ENCODE measurements at places on chromosomes 5 and 9.

DNA sequence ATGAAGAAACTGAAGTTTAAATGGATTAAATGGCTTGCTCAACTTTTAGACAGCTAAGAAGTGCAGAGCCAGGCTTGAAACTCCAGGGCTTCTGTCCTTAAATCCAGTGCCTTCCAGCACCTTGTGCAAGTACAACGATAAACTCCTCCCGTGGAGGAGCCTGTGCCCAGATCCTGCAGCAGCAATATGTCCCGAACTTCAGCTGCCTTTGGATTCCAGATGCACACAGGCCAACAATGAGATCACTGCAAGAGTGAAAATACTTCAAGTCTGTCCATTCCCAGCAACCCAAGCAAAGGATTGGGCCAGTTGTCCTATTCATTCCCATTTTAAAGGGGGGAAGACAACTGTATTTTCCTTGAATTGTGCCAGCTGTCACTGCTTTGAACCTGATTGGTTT lies 199.6 kb downstream of the CRB2 start:
- DNase-seq: no peak

DNA sequence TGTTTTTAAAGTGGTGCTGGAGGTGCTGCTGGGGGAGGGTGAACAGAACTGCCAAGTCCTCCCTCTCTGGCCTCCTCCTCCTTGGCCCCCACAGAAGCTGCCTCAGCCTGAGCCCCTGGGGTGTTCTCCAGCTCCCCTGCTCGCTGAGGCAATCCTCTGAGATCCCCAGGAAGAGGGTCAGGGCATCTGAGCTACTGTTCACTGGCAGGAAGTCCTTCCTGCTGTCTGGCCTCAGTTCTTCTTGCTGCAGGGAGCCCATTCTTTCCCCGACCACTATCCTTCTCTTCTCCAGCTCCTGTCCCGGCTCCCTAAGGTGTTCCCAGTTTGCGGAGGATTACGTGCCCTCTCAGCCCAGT lies 9.7 kb downstream of the CNTFR start:
- DNase-seq: no peak

- no peak for DNase-seq
Observed at GRCh38 chr9:110066929-110067716, 140.8 kb downstream of the C9orf152 start.

DNA sequence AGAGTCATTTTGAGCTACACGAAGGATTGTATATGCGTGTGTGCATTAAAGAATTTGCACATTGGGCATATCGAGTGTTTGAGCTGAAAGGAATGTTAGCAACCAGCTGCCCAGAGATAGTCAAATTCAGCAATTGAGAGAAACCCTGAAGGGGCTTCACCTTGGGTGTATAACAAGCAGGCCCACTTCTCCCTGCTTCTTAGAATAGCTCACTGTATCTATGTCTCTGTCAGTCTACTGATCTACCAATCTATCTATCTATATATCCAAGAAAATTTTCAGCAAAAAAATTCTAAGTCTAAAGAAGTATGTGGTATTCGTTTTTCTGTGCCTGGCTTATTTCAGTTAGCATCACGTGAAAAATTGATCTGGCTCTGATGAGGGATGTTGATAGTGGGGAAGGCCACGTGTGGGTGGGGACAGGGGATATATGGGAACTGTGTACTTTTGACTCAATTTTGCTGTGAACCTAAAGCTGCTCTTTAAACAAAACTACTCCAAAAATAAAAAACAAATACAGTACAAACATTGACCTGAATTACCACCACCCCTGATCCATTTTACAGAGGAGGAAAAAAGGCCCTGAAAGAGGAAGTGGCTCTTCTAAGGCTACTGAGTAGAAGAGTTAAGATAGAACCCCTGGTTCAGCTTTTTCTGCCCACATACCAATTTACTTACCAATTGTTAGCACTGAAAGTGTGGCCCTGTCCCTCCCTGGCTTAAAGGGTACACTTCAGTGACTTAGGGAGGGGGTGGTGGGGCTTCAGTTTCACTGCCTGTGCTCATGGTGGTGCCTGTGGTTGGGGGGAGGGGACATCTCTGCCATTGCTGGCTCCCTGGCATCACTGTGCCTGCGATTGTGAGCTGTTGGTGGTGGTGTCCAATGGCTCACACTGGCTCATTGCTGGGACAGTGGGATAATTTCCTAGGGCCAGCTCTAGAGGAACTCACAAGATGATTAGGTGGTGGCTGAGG lies 141.8 kb downstream of the DOCK2 start:
- no peak for DNase-seq

- DNase-seq: no peak
Observed at GRCh38 chr5:91160714-91161285, 222.3 kb downstream of the ARRDC3 start.

DNA sequence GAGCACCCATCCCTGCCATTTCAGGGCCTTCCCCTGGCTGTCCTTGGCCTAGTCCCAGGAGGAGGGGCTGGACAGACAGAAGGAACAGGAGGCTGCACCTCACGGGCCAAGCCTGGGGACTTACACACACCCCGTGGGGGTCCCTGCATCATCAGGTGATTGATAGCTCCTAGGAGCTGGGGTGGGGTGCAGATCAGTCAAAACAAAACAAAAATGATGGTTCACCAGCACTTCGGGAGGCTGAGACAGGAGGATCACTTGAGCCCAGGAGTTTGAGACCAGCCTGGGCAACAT lies 169.3 kb downstream of the GAPVD1 start:
- no peak for DNase-seq

DNA sequence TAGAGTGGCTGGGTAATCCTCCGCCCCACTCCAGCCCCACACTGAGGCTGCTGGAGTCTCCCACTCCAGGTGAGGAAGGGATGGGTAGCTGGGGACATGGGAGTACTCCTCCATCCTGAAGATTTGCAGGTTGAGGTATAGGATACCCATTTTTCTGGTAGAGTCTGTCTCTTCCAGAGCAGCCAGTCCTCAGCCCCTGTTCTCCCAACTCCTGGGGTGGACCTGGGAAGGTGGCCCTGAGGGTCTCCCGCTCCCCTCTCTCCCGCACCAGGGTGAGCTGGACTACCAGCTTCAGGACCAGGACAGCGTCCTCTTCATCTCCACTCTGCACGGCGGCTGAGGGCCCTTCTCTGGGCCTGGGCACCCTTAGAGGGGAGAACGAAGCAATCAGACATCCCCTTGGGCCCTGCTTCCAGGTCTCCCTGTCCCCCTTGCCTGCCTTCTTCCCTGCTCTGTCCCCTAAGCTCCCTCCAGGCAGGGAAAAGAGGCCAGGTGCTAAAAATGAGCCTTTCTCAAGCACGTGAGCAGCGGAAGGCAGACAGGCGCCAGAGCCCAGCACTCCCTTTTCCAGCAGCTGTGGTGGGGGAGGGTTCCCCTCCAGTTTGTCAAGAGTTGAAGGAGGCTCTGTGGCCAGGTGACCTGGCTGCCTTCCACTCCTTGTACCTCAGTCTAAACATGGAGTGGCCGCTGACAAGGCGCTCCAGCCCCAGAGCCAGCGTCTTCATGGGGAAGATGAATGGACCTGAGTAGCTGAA lies 18.4 kb downstream of the URM1 start:
- no peak for DNase-seq

- DNase-seq: no peak
Observed at GRCh38 chr5:61177070-61177469, 14.8 kb upstream of the SMIM15 start.

- DNase-seq: peak; percentile 24
Observed at GRCh38 chr5:113678924-113679575, 165.6 kb downstream of the YTHDC2 start.

GRCh38 chr9:120891884-120892747 lies 15.1 kb upstream of the PHF19 start:
- no peak for DNase-seq

DNA sequence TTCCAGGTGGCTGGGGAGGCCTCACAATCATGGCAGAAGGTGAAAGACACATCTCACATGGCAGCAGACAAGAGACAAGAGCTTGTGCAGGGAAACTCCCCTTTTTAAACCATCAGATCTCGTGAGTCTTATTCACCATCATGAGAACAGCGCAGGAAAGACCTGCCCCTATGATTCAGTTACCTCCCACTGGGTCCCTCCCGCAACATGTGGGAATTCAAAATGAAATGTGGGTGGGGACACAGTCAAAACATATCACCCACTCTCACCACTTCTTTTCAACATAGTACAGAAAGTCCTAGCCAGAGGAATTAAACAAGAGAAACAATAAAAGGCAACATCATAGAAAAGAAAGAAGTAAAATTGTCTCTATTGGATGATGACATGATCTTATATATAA lies 223.4 kb upstream of the SLC24A2 start:
- no peak for DNase-seq

DNA sequence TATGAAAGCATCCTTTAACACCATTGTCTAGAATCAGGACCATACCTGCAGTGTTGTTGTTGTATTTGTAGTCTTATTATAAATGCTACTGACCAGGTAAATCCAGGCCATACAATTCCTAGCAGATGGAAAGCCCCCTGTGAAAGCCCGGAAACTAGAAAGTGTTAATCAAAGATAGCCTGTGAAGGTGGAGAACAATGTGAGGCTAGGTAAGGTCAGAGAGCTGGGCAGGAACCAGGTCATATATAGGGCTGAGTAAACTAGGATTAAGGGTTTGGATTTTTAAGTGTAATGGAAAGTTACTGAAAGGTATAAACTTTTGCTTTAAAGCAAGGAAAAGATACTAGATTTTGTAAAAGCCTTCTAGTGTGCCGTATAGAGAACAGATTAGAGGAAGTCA lies 6.7 kb downstream of the LRRC70 start:
- DNase-seq: no peak

GRCh38 chr9:76032038-76032796 lies 141.7 kb downstream of the PCSK5 start:
- no peak for DNase-seq

DNA sequence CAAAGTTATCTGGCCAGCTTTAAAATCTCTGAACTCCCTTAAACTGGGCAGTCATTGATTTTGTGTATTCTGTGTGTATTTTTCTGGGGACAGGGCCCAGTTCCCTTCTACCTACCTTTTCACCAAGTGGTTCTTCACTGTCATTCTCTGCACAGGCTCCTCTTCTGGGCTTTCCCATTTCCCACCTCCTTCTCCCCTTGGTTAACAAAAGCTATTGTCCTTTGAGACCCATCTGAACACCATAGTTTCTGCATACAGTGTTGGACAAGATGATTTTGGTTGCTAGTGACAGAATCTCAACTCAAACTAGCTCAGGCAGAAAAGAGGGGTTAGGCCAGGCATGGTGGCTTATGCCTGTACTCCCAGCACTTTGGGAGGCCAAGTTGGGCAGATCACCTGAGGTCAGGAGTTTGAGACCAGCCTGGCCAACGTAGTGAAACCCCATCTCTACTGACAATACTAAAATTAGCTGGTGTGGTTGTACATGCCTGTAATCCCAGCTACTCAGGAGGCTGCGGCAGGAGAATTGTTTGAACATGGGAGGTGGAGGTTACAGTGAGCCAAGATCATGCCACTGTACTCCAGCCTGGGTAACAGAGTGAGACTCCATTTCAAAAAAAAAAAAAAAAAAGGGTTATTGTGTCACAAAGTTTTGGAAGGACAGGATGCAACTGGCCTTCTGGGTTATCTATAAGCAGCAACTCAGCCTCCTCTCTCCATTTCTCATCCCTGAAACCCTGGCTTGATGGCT lies 31.0 kb upstream of the ANKRD34B start:
- DNase-seq: no peak

GRCh38 chr5:132257131-132258101 lies at the start of gene PDLIM4:
Gene PDLIM4, plus strand, starts transcription at chr5:132257696. Its CDS starts 39 bp downstream, at chr5:132257735.
- no peak for DNase-seq

- peak; percentile 12 for DNase-seq
Observed at GRCh38 chr5:127447827-127448226, 69.6 kb upstream of the PRRC1 start.

DNA sequence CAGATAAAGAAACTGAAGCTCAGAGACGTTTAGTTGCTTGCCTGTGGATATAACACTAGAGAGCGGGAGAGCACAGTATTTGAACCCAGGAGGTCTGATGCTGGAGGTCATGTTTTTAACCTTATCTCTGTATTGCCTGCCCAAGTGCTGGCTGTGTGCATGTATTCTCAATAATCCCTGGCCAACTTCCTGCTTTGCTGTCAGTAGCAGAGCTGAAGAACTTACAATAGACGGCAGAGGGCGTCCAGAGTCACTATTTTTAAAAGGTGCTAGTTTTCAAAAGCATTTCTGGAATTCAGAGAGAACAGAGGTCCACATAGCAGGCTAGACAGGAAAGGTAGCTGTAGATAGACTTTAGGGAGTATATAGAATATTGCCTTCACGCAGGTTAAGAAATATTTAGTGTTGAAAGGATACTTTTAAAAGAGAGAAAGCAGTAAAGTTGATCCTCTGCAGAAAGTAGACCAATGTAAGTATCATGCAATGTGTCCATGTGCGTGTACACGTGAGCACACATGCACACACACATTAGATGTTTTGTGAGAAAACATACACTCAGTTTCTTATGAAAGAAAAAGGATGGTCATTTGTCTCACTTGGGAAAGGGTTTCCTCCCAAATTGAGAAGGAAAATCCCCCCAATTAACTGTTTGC lies 46.3 kb downstream of the PTCD2 start:
- DNase-seq: peak; percentile 67

DNA sequence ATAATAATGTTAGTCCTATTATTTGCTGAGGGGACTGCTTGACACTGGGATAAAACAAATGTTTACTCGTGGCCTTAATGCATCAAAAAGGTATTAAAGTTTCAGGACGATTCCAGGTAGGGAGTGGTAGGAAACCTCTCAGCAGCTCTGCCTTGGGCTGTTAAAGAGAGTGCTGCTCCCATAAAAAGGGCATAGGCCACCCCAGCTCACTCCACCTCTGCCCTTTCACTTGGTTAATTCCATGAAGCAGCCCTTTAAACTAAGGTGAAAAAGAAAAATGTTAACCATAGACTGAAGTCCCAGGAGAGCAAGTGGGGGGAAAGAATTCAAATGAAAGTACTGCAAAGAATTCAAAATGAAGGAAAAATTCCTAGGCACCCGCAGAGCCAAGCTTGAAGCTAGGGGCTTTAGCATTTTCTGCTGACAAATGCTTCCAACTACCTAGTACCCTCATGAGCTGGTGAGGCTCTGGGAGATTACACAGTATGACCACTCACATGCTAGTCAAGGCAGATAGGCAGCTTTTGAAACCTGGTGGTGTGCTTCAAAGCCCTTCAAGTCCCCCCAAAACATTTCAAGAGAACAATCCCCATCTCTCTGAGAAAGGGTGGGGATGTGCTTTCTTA lies 8.5 kb downstream of the KLF9 start:
- DNase-seq: no peak

DNA sequence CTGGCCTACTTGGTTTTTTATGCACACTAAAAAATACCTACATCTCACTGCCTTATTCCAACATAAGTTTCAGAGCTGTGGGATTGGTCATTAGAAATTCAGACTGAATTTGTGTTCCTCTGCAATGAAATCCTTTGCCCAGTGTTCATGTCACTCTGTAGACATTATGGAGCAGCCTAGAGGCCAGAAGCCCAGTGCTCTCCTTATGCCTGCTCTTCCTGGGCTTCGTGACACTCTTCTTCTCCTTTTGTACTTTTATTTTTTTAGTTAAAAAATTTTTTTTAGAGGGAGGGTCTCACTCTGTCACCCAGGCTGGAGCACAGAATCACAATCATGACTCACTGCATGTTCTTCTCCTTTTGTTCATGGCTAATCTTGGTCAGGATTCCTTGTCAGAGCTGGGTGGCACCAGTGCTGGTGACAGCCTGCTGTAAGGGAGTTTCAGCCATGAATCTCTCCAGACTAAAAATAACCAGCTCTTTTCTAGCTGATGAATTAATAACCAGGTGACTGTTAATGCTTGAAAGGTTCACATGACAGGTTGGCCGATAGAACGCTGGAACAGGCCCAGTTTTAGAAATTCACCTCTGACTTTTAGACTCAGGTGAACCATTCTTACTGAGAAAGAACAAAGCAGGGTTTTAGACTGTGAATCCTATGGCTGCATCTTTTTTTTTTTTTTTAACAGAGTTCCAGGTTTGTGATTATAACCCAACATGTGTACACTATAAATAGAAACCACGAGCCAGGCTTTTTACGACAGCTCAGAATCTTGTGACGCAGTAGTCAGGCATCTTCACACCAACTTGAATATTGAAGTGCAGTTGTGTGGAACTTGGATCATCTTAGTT lies 34.1 kb upstream of the C5orf47 start:
- DNase-seq: no peak

Data from fibroblast of the conjunctiva (primary cell).